ENCODE measurements at places on chromosomes 5 and 9. TPM values are rescaled to one million over a fixed set of nuclear protein-coding genes. Genes with fewer than 3 reads are reported as not detected.

Gene ITK
- polyA plus RNA-seq: 0.23 TPM

Gene GABRB2
- 2.5 TPM for polyA plus RNA-seq

Gene ENC1
- polyA plus RNA-seq: 102 TPM

Gene VCAN
- 398 TPM for polyA plus RNA-seq
